ENCODE measurements at places on chromosomes 2 and 18.

DNA sequence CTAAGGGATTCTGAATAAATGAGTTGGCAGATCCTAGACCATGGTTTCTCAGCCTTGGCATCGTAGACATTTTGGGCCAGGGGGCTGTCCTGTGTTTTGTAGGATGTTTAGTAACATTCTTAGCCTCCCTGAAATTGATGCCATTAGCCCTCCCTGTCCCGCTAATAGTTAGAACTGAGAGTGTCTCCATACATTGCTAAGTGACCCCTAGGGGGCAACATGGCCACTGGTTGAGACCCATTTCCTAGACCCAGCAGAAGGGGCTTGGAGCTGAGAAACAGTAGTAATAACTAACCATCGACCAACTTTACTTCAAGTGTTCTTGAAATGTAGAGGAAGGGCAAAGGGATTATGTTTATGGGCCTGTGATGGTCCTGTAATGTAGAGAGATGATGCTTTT is 40.8 kb downstream of the KCMF1 start:
- no peak for DNase-seq

GRCh38 chr18:23141104-23141999 is 6.1 kb downstream of the CABLES1 start:
- DNase-seq: no peak

GRCh38 chr2:73772819-73773218 is 7.1 kb downstream of the DUSP11 start:
- DNase-seq: no peak

DNA sequence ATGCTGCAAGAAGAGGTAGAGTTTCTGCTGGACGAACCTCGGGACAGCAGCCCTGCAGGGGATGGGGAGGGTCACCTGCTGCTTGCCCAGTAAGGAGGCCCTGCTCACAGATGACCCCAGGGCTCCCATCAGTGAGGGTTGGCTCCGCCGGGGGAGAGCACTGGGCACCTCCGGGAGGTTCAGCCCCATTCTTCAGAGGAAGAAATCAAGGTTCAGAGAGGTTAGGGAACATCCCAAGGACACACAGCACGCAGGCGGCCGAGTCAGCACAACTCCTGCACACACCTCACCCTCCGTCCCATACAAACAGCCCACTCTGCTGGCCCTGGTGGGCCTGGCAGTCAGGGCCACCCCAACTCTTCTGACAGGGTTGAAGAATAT is 11.7 kb upstream of the CCDC74B start:
- DNase-seq: no peak

DNA sequence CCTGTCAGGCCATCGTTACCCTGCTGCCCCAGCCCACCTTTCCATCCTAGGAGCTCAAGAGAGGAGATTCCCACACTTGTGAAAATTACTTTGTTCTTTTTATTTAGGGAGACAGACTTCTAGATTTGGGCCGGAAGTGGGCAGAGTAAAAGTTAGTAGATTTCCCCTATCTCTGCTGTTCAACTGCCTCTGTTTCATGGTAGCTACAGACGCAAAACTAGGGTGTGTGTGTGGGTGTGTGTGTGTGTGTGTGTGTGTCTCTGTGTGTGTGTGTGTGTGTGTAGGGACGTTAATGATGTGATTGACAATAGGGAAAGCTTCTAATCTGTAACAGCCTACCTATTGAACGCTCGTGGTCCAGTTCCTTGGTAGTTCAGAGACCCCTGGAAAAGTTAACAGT is 438 bp downstream of the PSMA8 start:
- DNase-seq: no peak

GRCh38 chr2:159134979-159135378 is 151.5 kb downstream of the WDSUB1 start:
- no peak for DNase-seq

DNA sequence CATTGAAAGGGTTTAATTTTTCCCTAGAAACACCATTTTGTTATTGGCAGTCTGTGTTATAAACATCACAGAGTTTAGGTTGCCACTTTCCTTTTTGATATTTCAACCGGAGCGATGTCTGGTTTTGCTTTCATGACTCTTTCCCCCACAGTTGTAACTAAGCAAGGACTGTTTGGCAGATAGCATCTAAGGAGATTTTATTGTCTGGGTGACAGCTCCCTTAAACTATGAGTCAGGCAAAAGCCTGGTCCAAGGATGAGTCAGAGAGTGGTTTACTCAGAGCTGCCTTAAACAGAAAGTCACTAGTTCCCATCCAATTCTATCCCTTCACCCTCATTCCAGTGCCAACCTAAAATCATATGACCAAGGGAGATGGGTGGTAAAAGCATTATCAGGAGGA is 341.6 kb upstream of the VWC2L start:
- DNase-seq: no peak

DNA sequence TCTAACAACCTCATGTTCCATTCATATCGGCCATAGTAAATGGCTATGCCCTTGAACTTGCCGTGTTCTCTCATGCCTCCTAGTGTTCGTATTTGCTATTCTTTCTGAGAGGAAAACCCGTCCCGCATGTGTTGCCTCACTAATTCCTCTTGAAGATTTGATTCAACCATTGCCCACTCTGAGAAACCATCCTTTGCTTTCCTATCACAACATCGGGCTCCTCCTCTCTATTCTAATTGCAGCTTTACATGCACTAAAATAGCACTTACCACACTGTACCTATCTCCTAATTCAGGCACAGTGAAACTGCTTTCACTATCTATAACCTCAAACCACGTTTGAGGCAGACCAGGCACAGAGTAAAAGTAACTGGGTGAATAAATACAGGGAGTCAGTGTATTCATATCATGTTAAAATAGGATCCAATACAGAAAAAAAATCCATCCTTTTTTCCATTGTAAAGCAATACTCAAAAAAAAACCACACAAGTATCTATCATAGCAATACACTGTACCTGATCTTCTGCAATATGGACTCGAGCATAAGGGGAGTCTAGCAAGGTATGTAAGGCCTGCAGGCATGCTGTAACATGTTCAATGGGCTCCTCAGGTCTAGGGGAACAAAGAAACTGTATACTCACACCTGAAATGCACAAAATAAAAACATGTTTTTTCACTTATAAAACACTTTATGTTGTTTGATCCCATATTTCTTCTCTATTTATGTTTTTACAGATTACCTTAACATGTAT is 39.0 kb upstream of the STRN start:
- peak; percentile 22 for DNase-seq

- DNase-seq: no peak
Observed at GRCh38 chr18:75244351-75245313, 34.0 kb downstream of the TSHZ1 start.
